NCI-H1092 treated with DMSO at 0.1 percent for 48 hours (cell line): ENCODE measurements at places on chromosomes 4 and X.

DNA sequence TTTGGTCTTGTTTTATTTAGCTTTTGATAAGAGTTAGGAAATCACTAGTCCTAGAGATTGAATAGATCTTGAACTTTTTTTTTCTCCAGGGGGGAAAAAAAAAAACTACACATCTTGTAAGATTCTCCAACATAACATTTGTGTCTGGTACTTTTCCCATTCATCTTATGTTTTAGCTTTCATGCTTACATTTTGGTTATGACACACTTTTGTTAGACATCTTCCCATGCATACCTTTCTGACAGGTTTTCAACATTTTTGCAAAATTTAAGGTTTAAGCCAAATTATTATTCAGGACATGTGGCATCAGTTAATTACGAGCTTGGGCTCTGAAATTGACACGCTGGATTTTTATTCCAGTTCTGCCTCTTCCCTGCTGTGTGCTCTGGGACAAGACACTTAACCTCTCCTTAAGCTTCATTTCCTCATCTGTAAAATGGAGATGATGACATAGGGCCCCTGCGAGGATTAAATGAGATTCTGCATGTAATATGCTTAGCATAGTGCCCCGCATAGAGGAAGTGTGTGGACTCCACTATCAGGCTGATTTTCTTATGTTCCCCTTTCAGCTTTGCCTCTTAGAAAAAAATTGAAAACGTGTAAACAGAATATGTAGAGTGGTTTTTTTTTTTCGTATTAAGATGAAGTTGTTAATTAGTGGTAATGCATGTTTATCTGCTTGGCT lies 5.3 kb downstream of the KIT start:
- DNase-seq, result no peak

GRCh38 chr4:48727666-48728459 lies 52.2 kb downstream of the FRYL start:
- DNase-seq, result no peak

DNA sequence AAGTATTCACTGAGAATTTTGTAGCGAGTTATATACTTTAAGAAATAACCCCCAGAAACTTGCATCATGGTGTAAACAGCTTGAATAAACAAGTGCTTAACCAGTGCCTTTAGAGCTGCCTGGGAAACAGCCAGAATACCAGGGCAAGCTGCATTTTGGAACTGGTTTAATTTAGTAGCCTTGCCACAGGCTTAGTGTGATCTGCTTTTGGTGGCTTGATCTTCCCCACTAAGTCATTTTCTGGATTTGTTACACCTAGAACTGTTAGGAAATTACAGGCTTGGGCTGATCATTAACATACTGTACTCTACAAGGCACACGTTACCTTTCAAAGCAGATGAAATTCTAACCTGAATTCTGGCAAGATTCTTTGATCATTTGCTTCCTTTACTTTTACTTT lies 35.4 kb downstream of the NPNT start:
- no peak for DNase-seq

GRCh38 chr4:36921476-36922216 lies 322.9 kb upstream of the NWD2 start:
- DNase-seq, result no peak

- no peak for DNase-seq
Measured at GRCh38 chr4:169013396-169013795, 3.3 kb upstream of the CBR4 start.

GRCh38 chrX:74242484-74243138 lies 61.4 kb upstream of the ZCCHC13 start:
- DNase-seq, result no peak

- no peak for DNase-seq
Measured at GRCh38 chr4:17898553-17899055, 87.8 kb downstream of the NCAPG start.

GRCh38 chrX:42748067-42748850 lies 29.7 kb downstream of the PPP1R2C start:
- no peak for DNase-seq
